PC-3 (cell line): ENCODE measurements at places on chromosomes 7 and 10.
A peak's percentile ranks its signal among the peaks of the same experiment; 100 is the strongest.

DNA sequence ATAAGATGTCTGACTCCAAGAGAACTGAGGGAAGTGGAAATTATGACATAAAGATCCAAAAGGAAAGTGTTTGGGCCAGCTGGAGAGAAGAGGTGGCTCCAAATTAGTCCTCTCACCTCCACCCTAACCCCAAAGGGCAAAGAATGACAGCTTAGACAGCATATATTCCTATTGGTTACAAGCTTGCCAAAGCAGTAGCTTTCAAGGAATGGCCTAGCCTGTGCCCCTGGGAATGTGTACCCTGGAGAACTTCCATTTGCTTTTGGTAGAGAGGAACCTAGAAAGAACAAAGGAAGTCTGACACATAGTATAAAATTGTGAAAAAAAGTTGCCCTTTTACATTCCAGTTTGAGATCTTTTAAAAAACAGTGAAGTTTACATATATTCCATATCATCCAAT is 11.2 kb upstream of the NRG3 start:
- no peak for DNase-seq

- DNase-seq: peak; percentile 71
Measured at GRCh38 chr10:120336911-120337540, 120.0 kb upstream of the PLPP4 start.

DNA sequence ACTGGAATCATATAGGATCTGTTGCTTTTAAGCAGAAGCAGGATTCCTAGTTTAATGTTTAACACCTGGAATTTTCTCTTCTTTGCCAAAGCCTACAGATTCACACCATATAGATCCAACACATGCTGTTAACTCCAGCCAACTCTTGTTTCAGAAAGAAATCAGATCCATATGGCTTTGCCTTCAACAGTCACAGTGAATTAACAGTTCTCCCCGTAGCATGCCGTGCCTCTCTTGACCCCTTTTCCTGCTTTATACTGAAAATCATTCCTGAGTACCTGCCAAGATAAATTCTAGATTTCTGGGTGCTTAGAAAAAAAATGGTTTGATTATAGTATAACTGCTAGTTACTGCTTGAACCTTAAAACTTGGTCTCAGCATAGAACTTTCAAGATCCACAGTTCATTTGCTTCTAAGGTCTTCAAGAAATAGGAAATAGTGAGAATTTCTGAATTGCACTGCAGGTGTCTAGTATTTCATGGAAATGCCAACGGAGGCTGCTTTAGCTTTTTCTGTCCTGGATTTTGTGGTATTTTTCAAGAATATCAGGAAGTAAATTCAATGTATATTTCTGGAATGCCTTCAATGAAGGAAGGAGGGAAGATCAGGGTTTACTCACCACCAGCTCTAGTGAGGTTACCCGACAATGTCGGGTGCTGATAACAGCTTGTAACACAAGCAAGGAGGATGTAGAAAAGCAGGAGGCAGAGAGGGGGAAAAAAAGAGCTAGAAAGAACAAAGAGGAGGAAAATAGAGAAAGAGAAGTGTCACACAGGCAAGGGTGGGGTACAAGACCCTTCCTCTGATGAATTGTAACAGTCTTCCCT is 6.6 kb downstream of the AASS start:
- no peak for DNase-seq

GRCh38 chr10:28367413-28367812 is 64.5 kb upstream of the MPP7 start:
- DNase-seq: no peak

DNA sequence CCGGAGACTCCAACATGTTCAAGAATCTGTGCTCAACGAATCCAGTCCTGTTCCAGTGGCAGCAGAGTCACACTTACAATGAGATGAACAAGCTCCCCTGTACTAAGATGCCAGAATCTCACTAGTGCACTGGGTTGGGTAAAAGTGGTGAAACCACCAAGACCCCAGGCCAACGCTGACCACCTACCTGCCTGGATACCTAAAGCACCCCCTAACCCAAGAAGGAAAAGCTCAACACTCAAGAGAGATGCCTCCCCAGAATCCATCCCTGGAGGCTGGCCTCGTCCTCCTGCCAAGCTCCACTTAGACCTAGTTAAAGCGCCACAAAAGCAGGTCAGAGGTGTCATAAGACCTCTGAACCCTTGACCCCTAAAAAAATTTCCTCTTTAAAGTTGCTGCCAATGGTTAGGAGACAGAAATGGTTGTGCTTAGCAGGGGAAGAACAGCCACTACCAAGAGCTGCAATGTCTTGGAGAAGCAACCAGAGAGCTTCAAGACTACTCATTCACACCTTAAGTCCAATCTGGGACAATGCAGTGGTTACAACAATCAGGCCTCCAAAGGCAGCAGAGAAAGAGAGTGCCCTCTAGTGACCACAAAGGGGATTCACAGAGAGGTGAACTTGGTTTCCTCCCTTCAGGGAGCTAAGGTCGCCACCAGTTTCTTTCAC is 94.6 kb upstream of the MACROH2A2 start:
- DNase-seq: peak; percentile 88

GRCh38 chr7:133601617-133602016 is 348.7 kb downstream of the EXOC4 start:
- no peak for DNase-seq

- DNase-seq: peak; percentile 39
Measured at GRCh38 chr7:108109221-108109908, 20.8 kb downstream of the LAMB4 start.

DNA sequence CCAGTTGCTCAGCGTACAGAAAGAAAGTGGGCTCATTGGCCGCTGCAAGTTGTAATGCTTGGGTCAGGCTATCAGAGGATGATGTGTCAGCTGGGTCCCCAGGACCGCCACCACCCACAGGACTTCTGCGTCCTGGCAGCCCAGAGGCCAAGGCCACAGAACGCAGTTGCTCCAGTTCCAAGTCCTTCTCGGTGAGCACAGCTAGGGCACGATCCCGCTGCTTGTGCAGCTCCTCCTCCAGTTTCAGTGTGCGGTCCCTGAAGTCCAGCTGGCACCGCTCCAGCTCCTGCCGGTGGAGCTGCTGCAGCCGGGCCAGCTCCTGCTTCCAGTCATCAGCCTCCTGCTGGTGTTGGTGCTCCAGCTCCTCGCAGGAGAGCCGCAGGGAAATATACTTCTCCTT is 3.0 kb downstream of the GCC1 start:
- DNase-seq: no peak

DNA sequence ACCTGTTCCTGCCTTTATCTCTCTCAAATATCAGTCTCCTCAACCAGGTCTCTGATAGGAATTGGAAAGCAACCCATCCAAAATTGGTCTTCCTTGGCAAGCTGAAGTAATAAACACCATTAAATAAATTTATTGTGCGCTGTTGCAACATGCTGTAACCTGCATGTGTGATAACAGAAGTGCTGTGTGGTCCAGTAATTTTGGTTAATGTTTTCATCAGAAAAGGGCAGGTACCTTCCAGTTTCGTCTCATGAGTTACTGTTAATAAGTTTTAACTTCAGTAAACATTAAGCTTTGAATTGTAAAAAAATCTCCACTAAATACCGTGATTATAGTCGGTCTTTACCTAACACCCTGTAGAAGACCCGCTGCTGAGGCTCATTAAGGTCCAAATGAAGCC is 624.7 kb downstream of the TNS3 start:
- DNase-seq: no peak

- no peak for DNase-seq
Measured at GRCh38 chr10:131556061-131556896, 244.8 kb upstream of the TCERG1L start.

GRCh38 chr10:38043516-38043915 is 33.0 kb downstream of the ZNF33A start:
- no peak for DNase-seq

DNA sequence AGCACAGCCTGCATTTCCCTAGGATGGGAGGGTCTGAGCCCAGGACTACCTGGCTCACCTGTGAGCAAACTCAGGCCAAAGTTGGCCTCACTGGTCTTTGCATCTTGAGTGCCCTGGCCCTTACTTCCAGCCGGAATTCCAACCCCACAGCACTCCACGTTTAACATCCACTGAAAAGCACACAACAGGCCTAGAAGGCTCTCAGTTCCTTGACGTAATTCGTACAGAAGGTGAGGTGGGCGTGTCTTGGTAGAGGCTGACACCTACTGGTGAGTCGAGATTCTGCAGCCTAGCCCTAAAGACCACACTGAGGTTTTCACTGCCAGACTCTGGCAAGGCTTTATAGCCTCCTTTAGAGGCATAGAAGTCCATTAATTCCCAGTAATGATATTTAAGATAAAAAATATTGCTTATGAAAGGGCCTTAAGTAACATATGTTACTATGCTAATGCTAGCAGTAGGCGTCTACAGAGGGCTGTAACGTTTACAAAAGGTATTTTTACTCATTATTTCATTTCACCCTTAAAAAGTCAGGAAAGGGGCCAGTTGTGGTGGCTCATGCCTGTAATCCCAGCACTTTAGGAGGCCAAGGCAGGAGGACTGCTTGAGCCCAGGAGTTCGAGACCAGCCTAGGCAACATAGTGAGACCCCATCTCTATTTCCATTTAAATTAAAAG is 95.8 kb downstream of the HIP1 start:
- peak; percentile 85 for DNase-seq
